NCI-H510A treated with DMSO at 0.1 percent for 48 hours (cell line): ENCODE measurements at places on chromosomes 4 and X.

- DNase-seq: no peak
Measured at GRCh38 chr4:187276736-187277408, 553.2 kb upstream of the FAT1 start.

GRCh38 chrX:34849371-34849770 lies 93.2 kb upstream of the FAM47B start:
- DNase-seq: no peak

- DNase-seq: no peak
Measured at GRCh38 chrX:150594584-150594983, 26.2 kb downstream of the MTM1 start.

DNA sequence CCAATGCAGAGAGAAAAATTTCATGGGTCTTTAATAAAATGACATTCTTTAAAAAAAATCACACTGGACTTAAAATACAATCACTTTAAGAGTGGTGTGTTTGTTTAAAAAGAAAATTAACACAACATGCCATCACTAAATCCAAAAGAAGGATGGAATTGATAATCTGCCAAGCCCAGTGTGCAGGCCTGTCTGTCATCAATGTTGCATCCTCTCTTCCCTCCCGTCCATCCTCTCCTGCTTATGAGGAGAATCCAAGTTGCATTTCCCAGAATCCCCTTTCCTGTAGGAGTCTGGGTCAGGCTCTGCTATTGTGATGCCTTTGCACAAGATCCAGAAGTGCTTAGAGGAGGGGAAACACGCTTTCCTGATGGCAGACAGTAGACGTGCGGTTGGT lies 169.4 kb downstream of the MID1 start:
- DNase-seq: no peak

DNA sequence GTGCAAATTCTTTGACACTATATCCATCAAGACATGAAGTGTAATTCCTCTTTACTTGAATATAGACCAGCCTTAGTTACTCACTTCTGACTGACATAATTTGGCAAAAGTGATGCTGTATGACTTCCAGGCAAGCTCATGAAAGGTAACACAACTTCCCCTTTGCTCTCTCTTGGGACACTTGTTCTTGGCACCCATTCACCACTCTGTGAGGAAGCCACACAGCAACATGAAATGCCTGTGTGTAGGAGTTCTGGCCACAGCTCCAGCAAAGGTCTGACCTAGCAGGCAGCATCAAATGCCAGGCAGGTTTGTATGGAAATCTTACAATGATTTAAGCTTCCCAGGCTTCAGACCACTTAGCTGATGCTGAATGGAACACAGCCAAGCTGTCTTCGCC lies 280.3 kb downstream of the PDHA2 start:
- no peak for DNase-seq

GRCh38 chrX:8404926-8405325 lies 59.7 kb upstream of the VCX3B start:
- no peak for DNase-seq

DNA sequence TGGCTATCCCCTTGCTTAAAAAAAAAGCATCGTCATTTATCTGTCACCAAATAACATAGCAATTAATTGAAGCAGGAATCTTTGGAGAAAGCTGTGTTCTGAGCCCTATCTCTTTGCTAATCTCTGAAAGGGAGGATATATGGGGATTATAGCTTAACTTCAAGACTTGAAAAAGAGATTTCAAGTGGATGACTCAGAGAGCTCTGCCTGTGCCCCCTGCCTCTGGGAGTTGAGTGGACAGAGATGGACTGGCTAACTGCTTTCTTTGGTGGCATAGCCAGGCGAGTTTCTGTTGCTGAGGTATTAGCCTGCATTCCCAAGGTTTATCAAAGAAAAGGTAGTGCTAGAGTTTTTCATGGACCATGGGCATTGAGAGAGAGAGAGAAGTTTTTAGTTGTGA lies 91.6 kb downstream of the DDIT4L start:
- no peak for DNase-seq

- no peak for DNase-seq
Measured at GRCh38 chrX:151929126-151929525, 16.4 kb downstream of the MAGEA4 start.

DNA sequence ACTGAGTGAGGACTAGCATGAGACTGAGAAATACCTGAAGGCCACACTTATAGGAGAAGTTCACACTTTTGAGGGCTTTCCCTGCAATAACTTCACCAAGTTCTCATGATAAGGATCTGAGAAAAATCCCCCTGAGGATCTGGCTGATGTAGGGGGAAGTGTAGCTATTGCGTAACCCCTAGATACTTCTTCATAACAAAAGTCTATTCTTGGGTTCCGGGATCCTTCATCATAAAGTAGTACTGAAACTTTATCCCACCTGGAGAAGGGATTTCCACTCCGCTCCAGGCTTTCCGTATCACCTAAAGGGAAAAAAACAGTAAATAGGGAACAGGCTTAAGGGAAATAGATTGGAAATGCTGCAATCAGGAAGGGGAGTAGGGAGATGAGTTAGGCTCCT lies 13.3 kb downstream of the USP27X start:
- no peak for DNase-seq

DNA sequence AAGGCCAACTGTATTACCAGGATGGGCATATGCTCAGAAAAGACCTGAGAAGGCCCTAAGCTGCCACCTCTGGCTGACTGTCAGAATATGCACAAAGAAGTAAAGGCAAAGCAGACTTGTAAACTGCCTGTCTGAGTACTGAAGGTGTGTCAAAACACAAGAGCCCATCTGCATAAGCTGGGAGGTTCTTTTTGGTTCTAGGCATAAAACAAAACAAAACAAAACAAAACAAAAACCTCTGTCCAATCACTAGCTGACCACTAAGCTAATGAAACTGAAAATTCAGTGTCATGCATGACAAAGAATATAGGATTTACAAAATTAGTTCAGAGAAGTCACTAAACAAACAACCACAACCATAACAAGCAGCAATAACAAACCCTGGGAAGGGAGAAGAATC lies 20.6 kb downstream of the SH3D19 start:
- peak; percentile 13 for DNase-seq

GRCh38 chrX:39805022-39805421 lies 292.7 kb downstream of the BCOR start:
- DNase-seq: no peak

DNA sequence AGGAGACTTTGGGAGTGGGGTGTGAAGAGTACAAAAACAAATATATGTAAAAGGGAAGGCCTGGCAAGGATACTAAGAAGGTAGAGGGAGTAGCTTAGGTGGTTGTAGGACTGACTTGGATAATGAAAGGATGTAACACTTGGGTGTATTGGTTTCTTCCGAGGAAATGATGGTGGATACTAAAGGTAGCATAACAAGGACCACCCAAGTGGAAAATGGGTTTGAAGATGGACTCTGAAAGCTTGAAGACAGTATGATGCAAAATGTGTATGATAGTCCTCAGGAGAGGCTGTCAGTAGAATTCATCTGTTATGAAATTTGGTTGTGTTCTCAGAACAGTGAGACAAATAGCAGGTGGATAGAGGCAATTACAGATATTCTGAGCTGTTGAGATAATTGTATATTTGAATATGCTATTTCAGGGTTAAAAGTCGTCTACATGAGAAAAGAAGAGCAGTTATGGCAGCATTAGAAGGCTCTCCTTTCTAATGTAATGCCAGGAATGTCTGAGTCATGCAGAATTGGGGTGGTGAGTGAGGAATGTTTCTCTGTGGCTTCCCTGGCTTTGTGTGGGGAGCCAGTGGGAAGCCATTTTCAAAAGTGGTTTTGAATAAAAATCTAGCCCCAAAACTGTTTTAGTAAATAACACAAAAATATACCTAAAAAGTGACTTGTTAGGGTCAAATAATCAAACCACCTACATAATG lies 75.6 kb downstream of the FHIP1A start:
- no peak for DNase-seq

GRCh38 chr4:162909952-162910351 lies 256.7 kb downstream of the NAF1 start:
- DNase-seq: no peak

- DNase-seq: no peak
Measured at GRCh38 chrX:121165930-121166359, 118.5 kb downstream of the GLUD2 start.

- DNase-seq: peak; percentile 18
Measured at GRCh38 chrX:15855568-15856221, 1.1 kb upstream of the AP1S2 start.

DNA sequence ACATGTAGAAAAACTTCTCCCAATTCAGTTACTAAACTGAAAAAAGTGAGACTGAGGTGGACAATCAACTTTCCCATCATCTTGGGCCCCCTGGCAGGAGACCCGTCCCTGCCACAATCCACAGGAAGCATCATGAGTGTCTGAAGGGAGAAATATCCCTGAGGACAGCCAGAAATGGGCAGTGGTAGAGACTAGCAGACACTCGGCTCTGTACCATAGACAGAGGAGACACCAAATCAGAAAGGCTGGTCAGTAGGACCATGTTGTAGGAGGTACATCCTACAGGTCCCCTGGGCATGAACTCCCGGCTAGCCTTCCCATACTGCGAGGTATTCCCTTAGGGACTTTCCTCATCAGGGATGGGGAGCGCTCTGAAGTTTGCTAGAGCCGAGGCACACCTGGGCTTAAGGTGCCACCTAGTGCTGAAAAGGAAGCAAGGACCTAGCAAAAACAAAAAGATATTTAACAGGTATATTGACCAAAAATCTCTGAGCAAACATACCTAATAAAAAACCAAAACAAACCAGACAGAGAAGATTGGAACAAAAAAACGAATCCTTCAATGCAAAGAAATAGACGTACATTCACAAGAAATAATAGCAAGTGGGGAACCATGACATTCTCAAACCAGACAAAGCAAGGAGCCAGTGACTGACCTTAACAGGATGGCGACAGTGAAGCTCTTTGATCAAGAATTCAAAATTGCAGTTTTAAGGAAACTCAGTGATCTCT lies 55.6 kb downstream of the HAUS3 start:
- peak; percentile 25 for DNase-seq

DNA sequence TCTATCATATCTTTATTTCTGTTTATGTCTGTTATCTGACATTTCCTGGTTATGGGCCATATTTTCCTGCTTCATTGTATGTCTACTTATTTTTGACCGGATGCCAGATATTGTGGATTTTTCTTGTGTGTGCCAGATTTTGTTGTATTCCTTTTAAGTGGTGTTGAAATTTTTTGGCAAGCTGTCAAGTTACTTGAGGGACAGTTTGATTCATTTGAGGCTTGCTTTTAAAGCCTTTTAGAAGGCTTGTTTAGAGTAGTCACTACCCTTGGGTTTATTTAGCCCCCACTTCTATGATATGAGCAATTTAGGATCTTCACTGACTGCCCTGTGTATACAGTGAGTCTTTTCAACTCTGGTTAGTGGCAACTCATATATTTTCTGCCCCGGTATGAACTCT lies 29.2 kb upstream of the NPY2R start:
- no peak for DNase-seq

- DNase-seq: no peak
Measured at GRCh38 chrX:71911731-71912050, 1.0 kb downstream of the NHSL2 start.

DNA sequence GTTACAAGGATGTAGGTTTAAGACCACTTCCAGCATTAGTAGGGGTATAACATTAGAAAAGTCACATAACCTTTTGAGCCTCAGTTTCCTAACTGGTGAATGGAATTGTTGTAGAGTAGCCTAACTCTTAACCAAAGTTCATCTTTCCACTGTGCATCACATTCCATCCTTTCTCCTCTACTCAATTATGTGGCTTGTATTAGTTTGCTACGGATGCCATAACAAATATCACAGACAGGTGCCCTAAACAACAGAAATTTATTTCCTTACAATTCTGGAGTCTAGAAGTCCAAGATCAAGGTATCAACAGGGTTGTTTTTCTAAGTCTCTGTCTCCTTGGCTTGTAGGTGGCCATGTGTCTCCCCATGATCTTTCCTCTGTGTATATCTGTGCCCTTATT lies 231.9 kb downstream of the RASL11B start:
- DNase-seq: no peak

- DNase-seq: peak; percentile 20
Measured at GRCh38 chrX:72262077-72262476, 15.0 kb downstream of the RPS4X start.

DNA sequence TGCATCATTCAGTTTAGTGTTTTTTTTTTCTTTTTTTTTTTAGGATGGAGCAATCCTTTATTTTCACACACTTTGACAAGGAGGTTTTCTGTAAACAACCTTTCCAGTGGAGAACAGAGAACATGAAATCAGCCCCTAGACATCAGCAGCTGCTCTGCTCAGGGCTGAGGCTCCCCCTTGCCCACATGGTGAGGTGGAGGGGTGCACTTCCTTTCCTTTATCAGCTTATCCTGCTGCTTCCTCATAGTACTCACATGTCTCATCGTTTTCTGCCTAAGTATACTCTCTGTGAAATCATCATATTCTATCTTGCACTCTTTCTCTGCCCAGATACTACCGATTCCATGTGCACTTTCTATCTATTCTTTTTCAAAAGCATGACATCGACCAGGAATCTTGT lies 47.6 kb upstream of the PRSS12 start:
- DNase-seq: no peak

GRCh38 chrX:107293056-107293455 lies 86.6 kb downstream of the DNAAF6 start:
- DNase-seq: no peak
